ENCODE measurements at places on chromosomes 12 and 14.

DNA sequence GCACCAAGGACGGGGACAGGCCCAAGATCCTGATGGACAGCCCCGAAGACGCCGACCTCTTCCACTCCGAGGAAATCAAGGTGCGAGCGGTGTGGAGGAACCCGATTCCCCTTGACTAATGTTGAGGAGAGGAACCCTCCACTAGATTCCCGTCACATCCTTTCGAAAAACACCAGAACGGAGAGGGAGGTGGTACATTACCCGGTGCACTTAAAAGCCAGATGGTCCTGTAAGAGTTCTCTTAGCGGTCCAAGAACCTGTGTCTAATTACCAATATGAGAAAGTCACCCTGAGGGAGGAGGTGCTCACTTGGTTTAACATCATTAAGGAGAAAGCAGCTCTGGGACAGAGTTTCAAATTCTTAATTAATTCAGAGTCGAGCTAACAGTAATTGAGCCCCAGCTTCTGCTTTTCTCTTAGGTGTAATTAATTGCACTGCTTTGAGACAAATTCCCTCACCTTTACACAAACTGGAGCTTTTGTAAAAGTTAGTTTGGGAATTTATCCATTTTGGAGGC lies 450 bp downstream of the PRKAB1 start:
- DNase-seq, result no peak

DNA sequence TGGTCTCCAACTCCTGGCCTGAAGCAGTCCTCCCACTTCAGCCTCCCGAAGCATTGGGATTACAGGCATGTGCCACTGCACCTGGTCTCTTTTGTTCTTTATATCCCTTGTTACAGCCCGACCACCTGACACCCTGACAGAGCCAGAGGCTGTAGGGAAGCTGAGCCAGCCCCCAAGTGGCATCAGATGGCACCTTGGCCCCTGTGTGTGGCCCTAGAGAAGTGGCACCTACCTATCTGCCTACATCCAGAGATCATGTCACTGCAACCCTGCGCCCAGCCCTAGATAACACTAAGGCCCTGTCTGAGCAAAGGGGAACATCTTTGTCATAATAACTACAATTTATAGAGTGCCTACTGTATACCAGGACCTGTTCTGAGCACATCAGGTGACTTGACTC lies 235.0 kb downstream of the AACS start:
- no peak for DNase-seq

DNA sequence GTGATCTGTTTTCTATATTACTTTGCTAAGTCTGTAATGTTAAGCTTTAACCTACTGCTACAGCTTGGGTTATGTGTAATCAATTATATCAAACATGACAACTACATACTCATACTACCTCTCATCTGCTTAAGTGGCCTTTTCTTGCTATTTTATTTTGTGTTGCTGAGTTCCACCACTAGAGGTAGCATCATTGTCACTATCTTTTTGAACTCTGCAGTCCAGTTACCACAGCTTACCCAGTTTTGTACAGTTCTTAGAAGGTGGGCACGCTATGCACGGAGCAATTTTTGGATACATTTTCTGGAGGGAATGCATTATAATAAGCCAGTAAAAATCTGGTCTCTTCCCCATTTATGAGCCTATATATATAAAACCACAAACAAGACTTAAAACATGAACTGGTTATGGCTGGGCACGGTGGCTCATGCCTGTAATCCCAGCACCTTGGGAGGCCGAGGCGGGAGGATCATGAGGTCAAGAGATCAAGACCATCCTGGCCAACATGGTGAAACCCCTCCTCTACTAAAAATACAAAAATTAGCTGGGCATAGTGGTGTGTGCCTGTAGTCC lies 48.5 kb downstream of the SAV1 start:
- peak; percentile 60 for DNase-seq

DNA sequence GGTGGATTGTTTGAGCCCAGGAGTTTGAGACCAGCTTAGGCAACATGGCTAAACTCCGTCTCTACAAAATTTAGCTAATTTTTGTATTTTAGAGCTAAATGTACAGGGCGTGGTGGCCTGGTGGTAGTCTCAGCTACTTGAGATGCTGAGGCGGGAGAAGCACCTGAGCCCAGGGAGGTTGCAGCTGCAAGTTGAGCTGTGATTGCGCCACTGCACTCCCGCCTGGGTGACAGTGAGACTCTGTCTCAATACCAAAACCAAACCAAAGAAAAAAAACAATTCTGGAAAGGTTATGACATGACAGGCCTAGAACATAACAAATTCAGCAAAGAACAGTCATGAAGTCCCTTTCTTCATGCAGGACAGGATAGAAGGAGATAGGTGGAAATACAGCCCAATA lies 25.7 kb downstream of the WDR89 start:
- no peak for DNase-seq

DNA sequence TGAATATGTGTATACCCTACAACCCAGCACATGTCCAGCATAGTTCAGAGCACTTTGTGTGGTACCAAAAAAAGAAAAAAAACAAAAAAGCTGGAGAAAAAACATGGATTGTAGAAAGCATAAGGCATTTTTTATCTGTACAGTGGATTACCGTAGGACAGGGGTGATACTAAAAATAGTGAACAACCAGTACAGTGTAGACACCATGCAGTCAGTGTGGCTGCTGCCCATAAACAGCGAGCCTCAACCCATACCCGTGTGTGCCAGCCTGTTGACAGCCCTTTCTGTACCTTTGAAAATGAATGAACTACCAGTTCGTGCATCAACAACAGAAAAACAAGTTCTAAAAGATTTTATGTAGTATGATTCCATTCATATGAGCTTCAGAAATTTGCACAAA lies 25.1 kb downstream of the RASSF8 start:
- no peak for DNase-seq

Data from putamen (tissue), 1 donor.